Stimulated activated CD4-positive, alpha-beta T cell treated with anti-CD3 and anti-CD28 coated beads, TNF-alpha, amount 100 ng/mL, for 1 hour (primary cell): ENCODE measurements at places on chromosomes 2 and 18.

- DNase-seq = no peak
Measured at GRCh38 chr2:235740821-235741220, 247.0 kb downstream of the AGAP1 start.

- no peak for DNase-seq
Measured at GRCh38 chr18:28175150-28175929, 1.6 kb downstream of the CDH2 start.

- no peak for DNase-seq
Measured at GRCh38 chr2:24515335-24515734, 24.3 kb downstream of the NCOA1 start.

- DNase-seq = no peak
Measured at GRCh38 chr2:118668431-118669424, 178.7 kb downstream of the EN1 start.

DNA sequence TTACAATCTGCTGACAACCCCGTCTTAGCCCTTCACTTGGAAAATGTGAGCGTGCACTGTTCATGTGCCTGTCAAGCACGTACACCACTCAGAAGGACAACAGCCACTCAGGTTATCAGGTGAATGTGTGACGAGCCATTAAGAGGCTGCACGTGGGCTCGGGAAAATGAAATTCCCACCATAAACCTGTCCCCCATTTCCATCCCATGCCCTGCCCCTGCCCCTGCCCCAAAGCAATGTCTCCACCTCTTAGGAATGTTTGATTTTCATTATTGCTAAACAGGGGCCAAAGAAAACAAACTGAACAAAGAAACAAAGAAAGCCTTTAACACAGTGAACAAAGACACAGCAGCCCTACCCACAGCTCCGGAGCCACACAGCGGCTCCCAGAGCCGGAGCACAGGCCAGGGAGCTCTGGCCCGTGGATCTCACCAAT is 90.5 kb downstream of the TMEM18 start:
- no peak for DNase-seq

DNA sequence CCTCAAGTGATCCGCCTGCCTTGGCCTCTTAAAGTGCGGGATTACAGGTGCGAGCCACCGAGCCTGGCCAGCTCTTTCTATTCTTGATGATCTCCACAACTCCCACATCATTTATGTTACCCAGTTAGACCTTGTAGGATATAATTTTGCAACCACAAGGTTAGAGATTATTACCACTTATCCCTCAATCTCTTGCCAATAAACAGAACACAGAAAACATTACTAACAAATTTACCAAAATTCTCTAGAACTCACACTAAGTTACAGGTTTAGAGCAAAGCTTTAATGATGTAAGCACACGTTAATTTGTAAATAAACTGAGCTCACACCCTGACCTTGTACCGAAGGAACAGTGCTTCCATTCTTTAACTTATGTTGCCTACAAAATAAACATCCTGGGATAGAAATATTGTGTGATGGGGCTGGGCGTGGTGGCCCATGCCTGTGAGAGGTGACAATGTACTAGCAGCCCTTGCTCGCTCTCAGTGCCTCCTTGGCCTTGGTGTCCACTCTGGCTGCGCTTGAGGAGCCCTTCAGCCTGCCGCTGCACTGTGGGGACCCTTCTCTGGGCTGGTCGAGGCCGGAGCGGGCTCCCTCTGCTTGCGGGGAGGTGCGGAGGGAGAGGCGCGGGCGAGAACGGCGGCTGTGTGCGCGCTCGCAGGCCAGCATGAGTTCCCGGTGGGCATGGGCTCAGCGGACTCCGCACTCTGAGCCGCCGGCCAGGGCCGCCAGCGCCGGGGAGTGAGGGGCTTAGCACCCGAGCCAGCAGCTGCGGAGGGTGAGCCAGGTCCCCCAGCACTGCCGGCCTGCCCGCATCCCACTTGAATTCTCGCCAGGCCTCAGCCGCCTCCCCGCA is 42.1 kb upstream of the ITSN2 start:
- DNase-seq = no peak

- no peak for DNase-seq
Measured at GRCh38 chr2:134675314-134675713, 43.5 kb downstream of the TMEM163 start.

DNA sequence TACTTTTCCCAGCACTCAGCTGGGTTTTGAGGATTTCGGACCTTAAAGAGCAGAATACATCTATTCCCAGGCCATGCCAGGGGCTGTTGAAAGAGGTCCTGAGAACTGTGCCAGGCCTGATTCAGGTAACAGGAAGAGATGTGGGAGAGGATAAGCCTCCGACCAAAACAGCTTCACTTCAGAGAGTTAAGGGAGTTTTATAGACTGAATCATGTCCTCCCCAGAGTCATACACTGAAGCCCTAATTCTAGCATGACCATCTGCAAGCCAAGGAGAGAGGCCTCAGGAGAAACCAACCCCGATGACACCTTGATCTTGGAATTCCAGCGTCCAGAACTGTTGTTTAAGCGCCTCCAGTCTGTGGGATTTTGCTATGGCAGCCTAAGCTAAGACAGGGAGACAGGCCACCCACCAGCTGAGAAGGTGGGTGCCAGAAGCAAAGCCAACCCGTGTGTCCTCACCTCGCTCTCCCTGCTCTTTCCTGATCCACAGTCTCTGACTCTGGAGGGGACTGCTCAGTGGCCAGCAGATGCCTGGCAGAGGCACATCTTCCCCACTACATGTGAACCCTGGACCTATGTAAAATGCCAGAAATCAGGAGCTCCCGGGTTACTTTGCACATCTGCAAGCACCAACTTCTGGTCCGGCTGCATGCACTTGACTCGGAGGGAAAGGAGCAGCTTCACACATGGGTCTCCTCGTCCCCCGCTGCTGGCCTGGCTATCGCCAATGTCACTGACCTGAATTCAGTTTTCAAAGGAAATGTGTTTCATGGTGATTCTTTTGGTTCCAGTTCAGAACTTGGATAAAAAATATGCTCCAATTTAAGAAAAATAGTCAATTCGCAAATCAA is 116.8 kb upstream of the EPC2 start:
- no peak for DNase-seq

- no peak for DNase-seq
Measured at GRCh38 chr18:59540780-59541179, 156.4 kb downstream of the CCBE1 start.

DNA sequence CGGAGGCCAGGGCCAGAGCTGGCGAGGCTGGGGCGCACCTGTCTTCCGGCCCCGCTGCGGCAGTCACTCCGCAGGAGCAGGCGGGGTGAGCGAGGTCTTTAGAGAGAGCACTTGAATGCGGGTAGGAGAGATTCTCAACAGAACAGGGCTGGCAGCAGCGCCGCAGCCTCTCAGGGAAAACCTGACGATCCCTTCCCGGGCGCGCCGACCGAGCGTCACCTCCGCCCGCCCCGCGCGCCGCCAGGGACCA is 526 bp downstream of the PRKRA start:
- no peak for DNase-seq

DNA sequence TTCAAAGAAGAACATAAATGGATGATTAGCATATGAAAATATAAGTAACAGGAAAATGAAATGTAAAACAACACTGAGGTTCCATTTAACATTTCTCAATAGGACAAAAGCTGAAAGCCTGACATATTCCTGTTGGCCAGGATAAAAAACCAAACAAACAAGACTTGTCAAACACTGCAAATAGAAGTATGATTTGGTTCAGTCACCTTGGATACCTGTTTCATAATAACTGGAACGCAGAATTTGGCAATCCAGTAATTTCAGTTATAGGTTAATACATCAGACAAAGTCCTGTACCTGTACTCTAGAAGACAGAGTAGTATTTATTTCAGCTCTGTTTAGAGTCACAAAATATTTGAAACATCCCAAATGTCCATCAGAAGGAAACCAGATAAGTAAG is 16.5 kb upstream of the EVA1A start:
- no peak for DNase-seq

DNA sequence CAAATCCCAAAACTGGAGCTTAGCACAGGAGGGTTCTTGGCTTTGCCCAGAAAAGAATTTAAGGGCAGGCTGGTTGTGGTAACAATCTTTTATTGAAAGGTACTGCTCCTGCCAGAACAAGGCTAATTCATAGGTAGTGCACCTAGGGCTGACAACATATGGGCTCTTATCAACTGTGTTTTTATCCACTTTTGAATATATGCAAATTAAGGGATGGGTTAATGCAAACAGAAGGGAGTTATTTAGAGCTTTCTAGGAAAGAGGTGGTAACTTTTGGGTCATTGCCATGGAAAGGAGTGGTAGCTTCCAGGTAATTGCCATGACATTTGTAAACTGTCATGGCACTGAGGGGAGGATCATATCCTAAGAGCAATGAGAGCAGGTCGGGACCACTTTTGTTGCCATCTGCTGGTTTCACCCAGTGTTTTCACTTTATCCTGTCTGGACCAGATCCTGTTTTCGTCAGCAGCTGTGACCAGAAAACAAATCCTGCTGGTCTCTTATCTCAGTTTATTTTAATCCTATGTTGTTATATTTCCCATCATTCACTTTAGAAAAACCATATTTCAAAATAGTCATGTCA is 981 bp downstream of the C2orf66 start:
- no peak for DNase-seq

DNA sequence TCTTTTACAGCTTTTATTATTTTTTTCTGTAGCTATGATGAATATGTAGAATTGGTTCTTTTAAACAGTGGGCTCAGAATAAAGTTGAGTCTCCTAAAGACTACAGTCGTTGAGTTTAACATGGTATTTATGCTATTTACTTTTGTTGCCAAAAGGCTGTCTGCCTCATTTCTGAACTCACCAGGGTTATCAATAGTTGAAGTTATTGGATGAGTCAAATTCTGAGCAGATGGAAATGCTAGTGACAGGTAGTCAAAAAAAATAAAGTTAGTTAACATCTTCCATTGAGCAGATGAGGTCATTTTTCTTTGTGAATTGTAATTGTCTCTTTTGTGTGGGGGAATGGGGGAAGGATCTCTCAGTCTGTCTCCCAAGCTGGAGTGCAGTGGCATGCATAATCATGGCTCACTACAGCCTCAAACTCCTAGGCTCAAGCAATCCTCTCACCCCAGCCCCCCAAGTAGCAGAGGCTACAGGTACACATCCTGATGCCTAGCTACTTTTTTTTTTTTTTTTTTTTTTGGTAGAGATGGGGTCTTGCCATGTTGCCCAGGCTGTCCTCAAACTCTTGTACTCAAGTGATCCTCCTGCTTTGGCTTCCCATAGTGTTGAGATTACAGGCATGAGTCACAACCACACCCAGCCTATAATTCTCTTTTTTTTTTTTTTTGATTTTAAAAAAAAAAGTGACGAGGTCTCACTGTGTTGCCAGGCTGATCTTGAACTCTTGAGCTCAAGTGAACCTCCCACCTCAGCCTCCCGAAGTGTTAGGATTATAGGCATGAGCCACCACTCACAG is 8.9 kb downstream of the PAPOLG start:
- no peak for DNase-seq

- no peak for DNase-seq
Measured at GRCh38 chr18:57864615-57865121, 61.6 kb upstream of the ATP8B1 start.

- no peak for DNase-seq
Measured at GRCh38 chr2:11419781-11420180, 46.2 kb downstream of the E2F6 start.

- DNase-seq = no peak
Measured at GRCh38 chr2:46361920-46362666, 64.9 kb downstream of the EPAS1 start.

- no peak for DNase-seq
Measured at GRCh38 chr2:152176113-152176714, 651 bp upstream of the STAM2 start.

- no peak for DNase-seq
Measured at GRCh38 chr2:174656676-174657176, 59.1 kb upstream of the WIPF1 start.

DNA sequence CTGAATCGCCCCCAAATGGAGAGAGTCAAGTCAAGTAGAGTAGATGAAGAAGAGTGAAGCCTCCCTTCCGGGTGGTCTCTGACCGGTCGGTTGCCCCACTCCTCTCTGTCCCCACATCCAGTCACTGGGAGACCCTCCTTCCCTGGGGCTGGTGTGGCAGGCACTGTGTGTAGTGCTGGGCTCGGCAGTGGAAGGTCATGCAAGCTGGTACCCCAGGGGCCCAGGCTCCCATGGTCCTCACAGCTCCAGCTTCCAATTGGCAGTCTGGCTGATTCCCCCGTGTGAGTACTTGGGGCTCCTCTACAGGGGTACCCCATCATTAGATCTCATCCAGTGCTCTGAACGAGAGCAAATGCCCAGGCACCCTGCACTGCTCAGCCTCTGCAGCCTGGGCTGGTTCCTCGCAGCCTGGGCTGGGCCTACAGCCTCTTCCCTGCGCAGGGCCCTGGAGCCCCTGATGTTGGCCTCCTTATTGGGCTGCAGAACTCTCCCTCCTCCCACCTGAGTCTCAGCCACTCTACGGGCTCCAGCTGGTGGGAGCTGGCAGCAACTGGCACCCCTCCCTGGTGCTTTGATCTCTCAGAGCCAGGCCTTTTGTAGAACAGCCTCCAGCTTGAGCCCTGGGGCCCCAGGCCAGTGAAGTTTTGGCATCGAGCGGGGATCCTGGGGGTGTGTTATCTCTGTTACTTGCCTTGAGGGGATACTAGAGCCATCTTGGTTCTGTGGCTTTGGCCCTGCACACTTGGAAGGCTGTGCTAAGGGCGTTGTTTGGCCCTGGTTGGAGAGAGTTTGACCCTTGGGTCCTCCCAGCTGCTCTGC is 187.8 kb upstream of the HDAC4 start:
- no peak for DNase-seq

- DNase-seq = no peak
Measured at GRCh38 chr2:234247453-234248180, 197.1 kb downstream of the SPP2 start.

- DNase-seq = no peak
Measured at GRCh38 chr2:187055463-187055862, 206.5 kb upstream of the ZSWIM2 start.

DNA sequence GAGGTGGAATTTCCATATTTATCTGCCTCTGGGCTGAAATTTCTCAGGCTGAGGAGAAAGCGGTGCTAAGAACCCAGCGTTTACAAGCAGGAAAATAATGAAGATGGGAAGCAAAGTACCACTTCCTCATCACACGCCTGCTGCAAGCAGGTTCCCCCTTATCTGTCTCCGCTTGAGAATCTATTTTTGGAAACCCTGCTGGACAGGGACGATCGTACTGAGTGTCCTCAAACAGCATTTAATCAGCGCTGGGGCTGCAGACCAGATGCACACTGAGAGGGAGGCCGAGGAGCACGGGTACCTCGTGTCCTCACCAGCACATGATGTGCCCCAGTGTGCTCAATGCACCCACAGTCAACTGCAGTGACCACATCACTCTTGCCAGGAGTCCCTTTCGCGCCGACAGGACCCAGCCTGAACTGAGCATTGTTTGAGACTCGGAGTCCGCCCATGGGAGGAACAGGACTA is 160.4 kb downstream of the HDAC4 start:
- no peak for DNase-seq

- DNase-seq = no peak
Measured at GRCh38 chr2:78541451-78542267, 483.8 kb upstream of the REG3G start.

DNA sequence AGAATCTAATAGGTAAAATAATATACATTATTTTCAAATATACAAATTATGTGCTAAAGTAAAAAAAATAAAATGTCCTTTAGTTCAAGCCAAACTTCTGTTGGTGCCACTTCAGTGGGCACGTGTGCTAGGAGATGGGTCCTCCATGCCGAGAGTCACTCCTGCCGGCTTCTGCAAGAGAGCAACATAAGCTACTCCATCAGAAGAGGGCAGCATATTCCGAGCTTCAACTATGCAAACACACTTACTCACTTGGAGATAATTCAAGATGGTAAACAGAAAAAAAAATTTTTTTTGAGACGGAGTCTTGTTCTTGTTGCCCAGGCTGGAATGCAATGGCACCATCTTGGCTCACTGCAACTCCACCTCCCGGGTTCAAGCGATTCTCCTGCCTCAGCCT is 24.4 kb downstream of the CNOT11 start:
- no peak for DNase-seq
